Transverse colon (tissue), 4 donors: ENCODE measurements at places on chromosomes 7 and 10. TPM values are rescaled to one million over a fixed set of nuclear protein-coding genes. Genes with fewer than 3 reads are reported as not detected.

- no peak overlapping the region for H3K4me3 ChIP-seq
- H3K36me3 ChIP-seq: no peaks in the 10 kb centered on the region
- DNase-seq: no peak
- H3K27me3 ChIP-seq: no peaks in the 10 kb centered on the region
- no peak overlapping the region for H3K27ac ChIP-seq
Observed at GRCh38 chr10:23780331-23780730, 341.5 kb downstream of the OTUD1 start.

The AKR1C8 gene
- not detected for total RNA-seq

DNA sequence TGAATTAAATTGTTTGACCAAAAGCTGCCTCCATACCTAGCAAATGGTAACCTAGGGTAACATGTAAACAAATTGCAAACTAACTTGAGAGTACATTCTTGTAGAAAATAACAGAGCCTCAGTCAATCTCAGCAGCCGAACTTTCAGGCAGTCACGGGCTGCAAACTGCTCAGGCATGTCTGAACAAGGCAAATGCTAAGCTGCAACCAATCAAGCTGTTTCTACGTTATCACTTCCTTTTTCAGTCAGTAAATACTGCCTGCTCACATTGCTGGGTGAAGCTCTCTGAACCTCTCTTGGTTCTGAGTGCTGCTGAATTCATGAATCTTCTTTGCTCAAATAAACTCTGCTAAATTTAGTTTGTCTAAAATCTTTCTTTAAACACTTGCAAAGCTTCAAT is 1212.4 kb downstream of the SORCS1 start:
- H3K4me3 ChIP-seq: no peak overlapping the region
- peaks cover 5% of the 10 kb centered on the region for H3K4me1 ChIP-seq
- H3K27me3 ChIP-seq: no peaks in the 10 kb centered on the region
- no peaks in the 10 kb centered on the region for H3K36me3 ChIP-seq

The CFAP43 gene
- total RNA-seq: not detected

DNA sequence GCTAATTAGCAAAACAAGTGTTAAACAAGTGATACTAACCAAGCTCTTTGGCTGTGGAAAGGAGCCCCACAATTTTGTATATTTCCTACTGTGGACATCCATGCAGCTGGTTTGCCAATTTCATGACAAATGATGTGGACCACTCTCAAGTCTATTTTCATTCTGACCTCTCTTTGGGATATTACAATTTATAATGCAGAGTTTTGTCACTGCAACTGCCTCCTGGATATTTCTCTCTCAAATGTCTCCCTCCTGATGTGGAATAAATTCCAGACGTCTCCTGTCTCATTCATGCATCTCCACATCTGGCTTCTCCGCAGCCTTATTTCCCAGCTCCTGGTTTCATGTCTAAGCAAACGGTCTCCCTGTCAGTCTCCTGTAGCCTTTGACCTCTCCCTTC is 80.6 kb upstream of the RHEB start:
- no peaks in the 10 kb centered on the region for H3K36me3 ChIP-seq
- peaks cover 12% of the 10 kb centered on the region for H3K4me1 ChIP-seq
- peak overlapping the region; percentile 87 for H3K27ac ChIP-seq
- no peak overlapping the region for H3K4me3 ChIP-seq
- no peak for DNase-seq

DNA sequence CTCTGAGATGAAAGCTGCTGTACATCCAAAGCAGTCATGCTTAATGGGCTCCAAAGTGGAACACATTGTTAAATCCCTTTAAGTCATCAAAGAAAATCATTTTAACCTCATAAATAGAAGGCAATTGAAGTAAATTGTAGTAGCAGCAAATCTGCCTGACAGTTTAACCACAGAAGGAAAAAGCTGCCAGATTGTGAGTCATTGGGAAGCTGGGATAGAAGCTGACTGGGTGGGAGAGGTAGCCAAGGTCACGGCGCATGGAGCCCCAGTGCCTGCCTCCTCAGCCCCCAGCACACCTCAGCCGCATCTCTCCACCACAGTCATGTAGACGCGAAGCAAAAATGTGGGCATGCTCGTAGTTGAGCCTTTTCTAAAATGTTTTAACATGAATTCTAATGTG is 44.0 kb downstream of the TARP start:
- no peak for DNase-seq
- no peaks in the 10 kb centered on the region for H3K4me1 ChIP-seq
- no peak overlapping the region for H3K4me3 ChIP-seq
- peaks cover 8% of the 10 kb centered on the region for H3K36me3 ChIP-seq

DNA sequence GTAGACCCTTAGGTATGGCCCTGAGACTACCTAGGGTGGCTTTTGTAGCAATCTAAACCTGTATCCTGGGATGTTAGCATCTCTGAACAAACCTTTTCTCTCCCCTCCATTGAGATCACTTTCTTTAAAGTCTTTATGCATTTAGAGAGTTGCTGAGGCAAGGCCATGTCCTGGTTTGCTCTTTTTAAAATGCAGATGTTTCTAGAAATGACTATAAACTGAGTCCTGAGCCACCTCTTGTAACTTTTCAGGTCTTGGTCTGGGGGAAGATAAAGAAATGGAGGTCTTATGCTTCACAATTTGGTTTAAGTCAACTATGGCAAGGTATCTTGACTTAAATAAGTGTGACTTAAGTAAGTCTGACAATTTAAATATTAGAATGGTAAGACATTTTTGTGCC is 78.0 kb downstream of the AUTS2 start:
- no peaks in the 10 kb centered on the region for H3K27me3 ChIP-seq
- H3K27ac ChIP-seq: no peak overlapping the region
- no peak overlapping the region for H3K4me3 ChIP-seq
- H3K36me3 ChIP-seq: no peaks in the 10 kb centered on the region
- H3K4me1 ChIP-seq: no peaks in the 10 kb centered on the region

The MCM10 gene
- 0.64 TPM for total RNA-seq

GRCh38 chr10:133100706-133101415 is 13.1 kb downstream of the ADGRA1 start:
- H3K36me3 ChIP-seq: no peaks in the 10 kb centered on the region
- no peak overlapping the region for H3K27ac ChIP-seq
- H3K4me1 ChIP-seq: no peaks in the 10 kb centered on the region
- no peak for DNase-seq

GRCh38 chr10:133442967-133443924 is 10.5 kb upstream of the SCART1 start:
- H3K4me1 ChIP-seq: no peaks in the 10 kb centered on the region
- no peak overlapping the region for H3K4me3 ChIP-seq
- no peaks in the 10 kb centered on the region for H3K27me3 ChIP-seq
- H3K27ac ChIP-seq: no peak overlapping the region

The GRM8 gene
- total RNA-seq: 4.9 TPM

The DNAJC12 gene
- 2.0 TPM for total RNA-seq

DNA sequence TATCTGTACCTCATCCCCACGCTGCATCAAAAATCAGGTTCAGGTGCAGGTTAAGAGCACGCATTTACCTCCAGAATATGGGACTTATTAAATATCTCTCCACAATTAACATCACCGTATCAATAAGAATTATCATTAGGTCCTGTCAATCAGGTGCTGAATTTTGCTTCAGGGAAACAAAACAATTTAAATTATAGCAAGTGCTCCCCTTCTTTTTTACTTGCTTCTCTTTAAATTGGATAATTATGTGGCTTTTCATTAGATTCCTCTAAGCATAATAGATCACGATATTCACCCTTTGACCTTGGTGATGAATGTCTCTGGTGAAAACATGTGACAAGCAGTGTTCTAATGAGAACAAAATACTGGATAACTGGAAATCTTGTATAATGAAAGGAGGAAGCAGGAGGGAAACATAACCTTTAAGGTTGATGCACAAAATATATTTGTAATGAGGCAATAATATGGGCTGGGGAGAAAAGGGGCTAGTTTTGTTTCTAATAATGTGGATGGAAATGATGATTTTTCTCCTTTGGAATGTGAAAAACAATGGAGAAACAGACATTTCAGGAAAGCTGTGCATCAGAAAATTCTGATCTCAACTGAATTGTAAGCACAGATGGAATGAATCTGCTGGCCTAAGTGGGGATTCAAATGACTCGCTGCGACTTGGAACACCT is 166.9 kb downstream of the SNX10 start:
- H3K36me3 ChIP-seq: no peaks in the 10 kb centered on the region
- H3K27ac ChIP-seq: no peak overlapping the region
- H3K4me1 ChIP-seq: no peaks in the 10 kb centered on the region
- no peaks in the 10 kb centered on the region for H3K27me3 ChIP-seq
- no peak for DNase-seq

The VAX1 gene
- not detected for total RNA-seq

The AMZ1 gene
- not detected for total RNA-seq

DNA sequence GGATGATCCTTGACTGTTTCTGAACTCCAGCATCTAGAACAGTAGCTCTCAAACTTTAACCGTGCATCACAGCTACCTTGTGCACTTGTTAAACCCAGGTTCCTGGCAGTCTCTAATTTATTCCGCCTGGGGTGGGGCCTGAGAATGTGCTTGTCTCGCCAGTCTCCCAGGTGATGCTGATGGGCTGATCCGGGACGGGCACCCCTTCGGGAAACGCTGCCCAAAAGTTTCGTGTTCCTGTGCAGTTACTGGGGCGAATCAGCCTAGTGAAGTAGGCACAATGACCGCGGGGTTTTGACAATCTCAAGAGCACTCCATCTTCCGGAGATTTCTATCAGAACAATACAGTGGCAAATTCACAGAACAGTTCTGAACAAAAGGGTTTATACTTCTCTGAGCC is 29.9 kb downstream of the ADCYAP1R1 start:
- H3K27ac ChIP-seq: no peak overlapping the region
- no peaks in the 10 kb centered on the region for H3K36me3 ChIP-seq
- no peak overlapping the region for H3K4me3 ChIP-seq

GRCh38 chr7:148699782-148700629 is 1.3 kb downstream of the CUL1 start:
- peaks cover 58% of the 10 kb centered on the region for H3K4me1 ChIP-seq
- H3K4me3 ChIP-seq: peak overlapping the region; percentile 95
- no peaks in the 10 kb centered on the region for H3K36me3 ChIP-seq
- DNase-seq: no peak
- H3K27ac ChIP-seq: peak overlapping the region; percentile 96

DNA sequence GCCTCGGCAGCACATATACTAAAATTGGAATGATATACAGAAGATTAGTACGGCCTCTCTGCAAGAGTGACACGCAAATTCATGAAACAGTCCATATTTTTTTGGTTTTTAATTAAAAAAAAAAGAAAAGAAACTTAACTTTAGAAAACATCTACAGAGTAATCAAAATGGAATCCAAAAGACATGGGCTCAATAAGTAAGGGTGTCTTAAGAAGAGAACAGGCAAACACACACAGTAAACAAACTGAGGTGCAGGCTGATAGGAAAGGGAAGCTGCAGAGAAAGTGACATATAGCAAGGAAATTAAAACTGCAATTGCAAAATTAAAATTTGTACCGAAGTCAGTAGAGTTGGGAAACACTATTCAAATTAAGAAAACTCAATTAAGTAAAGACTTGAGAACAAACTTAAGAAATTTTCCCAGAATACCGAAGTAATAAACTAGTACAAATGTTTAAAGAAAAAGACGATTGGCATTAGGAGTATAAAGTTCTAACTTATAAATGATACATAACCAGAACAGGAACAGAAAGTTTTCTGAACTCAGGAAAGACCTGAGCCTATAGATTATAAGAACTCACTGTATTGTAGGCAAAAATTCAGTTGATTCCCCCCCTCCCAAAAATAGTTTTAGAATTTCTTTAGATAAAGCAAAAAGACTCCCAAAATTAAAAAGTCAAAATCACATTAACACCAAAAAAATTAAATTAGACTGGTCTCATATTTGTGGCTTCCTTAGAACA is 16.3 kb downstream of the MTPN start:
- no peaks in the 10 kb centered on the region for H3K36me3 ChIP-seq
- H3K27ac ChIP-seq: no peak overlapping the region
- H3K27me3 ChIP-seq: no peaks in the 10 kb centered on the region

GRCh38 chr10:36116731-36117130 is 474.6 kb upstream of the FZD8 start:
- no peak for DNase-seq
- H3K4me1 ChIP-seq: peaks cover 9% of the 10 kb centered on the region
- H3K27ac ChIP-seq: peak overlapping the region; percentile 49
- H3K36me3 ChIP-seq: no peaks in the 10 kb centered on the region
- H3K4me3 ChIP-seq: no peak overlapping the region
- H3K27me3 ChIP-seq: no peaks in the 10 kb centered on the region

The CLRN3 gene
- total RNA-seq: 35.2 TPM

The GGCT gene
- 20.3 TPM for total RNA-seq

DNA sequence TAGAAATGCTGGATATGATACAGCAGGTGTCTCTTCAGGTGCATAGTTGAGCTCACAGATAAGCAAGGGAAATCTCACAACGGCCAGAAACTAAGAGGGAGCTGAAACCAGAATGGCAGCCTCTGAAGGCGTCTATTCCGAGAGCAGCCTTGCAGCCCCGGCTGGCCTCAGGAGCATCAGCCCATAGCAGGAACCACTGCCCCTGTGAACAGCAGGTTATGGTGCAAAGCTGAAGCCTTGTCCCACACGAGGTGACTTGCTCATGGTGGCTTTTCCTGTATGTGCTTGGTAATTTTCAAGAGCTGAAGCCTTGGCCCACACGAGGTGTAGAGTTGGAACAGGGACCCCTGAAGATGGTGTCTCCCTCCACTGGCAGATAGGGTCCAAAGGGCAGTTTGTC is 33.2 kb downstream of the BNIP3 start:
- no peaks in the 10 kb centered on the region for H3K27me3 ChIP-seq
- H3K4me1 ChIP-seq: no peaks in the 10 kb centered on the region
- peaks cover 47% of the 10 kb centered on the region for H3K36me3 ChIP-seq
- no peak for DNase-seq
- no peak overlapping the region for H3K27ac ChIP-seq
